Stimulated activated CD4-positive, alpha-beta T cell treated with anti-CD3 and anti-CD28 coated beads, TNF-alpha, amount 100 ng/mL, for 48 hours (primary cell): ENCODE measurements at places on chromosomes 12 and 14.

- no peak for DNase-seq
These were observed 387.0 kb upstream of the FLRT2 start for GRCh38 chr14:85142982-85143381.

DNA sequence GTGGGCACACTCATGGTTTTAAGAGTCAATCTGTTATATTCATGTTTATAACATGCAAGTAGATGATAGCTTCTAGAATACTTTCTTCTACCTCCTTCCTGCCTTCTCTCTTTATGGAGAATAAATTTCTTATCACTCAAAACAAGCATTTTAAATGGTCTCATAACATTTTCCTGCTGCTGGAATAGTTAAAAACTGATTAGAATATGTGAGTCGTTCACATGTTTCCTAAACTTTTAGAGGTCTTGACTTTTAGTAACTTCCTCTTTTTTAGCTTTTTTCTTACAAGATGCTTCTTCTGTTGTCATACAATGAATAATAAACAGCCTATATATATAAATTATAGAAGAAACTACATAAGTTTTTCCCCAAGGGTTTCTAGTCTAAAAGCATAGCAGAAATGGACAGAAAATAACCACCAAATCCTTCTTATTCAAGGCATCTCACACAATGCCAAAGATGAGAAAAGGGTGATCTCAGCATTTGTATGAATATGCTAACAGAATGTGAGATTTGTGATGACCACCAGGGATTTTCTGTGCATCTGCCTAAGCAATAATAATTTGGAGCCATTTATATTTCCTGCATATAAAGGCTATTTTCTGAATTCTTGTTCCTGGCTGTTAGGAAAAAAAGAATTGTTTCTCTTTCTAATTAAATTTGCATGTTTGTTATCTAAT, 127.8 kb downstream of the DAAM1 start:
- DNase-seq: no peak

DNA sequence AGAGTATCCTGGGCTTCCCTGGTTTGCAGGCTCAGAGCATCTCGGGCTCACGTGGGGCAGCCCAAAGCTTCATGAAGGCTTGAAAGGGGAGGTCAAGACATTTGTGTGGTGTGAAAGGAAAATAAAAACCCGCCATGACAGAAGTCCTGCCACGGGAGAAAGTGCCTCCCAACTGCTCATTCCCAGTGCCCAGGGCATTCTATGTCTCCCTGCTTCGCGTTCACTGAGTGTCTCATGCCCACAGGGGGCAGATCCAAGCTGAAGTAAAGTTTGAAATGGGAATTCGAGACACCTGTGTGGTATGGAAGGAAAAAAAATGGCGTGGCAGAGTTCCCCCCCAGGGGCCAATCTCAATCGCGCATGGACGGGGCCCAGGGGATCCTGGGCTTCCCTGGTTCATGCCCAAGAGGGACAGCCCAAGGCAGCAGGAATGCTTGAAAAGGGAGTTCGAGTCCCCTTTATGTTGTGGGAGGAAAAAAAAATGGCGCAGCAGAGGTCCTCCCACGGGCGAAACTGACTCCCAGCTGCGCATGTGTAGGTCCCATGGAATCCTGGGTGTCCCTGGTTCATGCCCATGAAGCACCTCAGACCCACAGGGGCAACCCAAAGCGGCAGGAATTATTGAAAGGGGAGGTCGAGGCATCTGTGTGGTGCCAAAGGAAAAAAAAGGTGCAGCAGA, 576.7 kb downstream of the ALG10 start:
- DNase-seq: no peak

DNA sequence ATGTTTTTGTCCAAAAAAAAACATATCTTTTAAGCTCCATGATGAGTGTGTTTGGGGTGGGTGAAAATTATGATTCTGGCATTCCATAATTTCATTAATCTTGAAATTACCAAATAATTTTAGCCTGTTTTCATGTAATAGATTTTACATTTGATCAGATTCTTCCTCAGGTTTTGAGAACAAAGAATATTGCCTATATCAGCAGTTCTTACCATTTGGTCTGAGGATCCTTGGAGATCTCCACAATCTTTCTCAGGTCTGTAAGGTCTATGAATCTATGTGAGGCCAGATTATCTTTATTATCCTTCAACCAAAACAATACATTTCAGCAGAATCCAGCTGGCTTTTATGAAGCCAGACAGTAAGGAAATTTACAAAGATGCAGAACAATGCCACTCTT, 373.3 kb upstream of the E2F7 start:
- no peak for DNase-seq

- no peak for DNase-seq
These were observed 35.6 kb downstream of the CHGA start for GRCh38 chr14:92958373-92959188.

DNA sequence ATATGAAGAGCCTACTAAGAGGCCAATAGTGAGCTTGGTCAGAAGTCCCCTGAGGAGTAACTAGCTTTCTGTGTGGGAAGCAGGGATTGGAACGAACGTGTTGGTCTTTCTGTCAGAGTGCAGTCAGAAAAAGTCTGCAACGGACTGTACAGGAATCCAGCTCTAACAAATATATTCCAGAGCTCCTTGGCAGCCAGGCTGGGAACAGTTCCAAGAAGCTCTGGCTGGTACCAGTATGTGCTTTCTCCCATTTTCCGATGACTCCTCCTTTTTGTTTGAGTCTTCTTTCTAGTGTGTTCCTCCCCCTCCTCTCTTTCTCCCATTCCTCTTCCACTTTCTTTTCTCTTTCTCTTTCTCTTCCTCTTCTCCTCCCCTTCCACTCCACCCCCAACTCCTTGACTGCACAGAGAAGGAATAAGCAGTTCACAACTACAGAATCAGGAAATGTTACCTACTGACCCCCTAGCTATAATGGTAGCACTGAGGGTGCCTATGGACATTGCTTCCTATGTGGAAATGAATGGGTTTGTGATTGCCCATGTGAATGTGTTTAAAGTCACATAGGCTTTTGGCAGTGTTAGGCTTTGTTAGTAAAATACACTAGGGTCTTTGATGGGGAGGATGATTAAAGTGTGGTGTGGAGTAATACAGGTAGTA, 59.9 kb downstream of the TTLL5 start:
- DNase-seq: no peak

- no peak for DNase-seq
These were observed 56.4 kb downstream of the LRRC74A start for GRCh38 chr14:76882651-76883050.

DNA sequence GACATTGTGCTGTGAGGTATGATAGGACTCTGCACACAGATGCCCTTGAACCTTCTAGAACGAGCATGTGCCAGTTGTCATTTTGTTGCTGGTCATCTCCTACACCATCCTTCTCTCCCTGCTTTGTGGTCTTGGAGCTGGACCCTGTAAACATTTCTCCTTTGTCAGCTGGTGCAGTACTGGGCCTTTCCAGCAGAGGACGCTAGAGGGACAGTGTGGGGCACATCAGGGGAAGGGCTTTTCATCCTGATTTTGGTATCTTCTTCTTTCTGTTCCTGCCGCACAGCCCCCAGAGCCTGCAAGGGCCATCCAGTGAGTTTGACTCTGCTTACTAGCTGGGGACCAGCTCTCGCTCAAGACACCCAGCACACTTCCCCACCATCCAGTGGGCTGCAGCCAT, 484.6 kb downstream of the AACS start:
- DNase-seq: no peak

GRCh38 chr12:116381240-116381743, 103.8 kb upstream of the MED13L start:
- no peak for DNase-seq

DNA sequence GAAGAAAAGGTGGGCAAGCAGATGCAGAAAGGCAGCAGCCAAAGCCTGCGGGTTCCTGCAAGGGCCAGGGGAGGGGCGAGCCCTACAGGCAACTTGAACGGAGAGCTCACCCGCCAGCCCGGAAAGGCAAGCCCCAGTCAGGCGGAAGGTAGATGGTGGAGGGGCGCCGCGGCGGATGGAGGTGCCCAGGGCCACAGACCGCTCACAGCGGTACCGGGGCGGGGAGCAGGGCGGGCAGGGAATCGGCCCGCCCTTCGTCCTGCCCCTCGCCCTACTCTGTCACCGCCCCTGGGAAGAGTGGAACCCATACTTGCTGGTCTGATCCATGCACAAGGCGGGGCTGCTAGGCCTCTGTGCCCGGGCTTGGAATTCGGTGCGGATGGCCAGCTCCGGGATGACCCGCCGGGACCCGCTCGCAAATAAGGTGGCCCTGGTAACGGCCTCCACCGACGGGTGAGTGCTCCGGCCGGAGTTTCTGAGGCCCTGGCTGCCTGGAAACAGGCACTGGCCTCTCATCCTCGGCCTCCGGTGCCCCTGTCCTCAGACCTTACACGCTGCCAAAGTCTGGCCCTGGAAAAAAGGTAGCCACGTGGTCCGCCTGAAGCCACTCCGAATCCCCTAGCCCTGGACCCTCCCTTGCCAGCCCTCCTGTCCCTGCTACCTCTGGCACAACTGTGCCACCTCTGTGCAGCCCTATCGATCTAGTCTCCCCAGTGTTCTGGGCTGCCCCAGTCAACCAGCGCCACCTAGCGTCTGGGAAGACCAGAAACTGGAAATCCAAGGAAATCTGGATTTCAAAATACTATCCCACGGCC, at the start of gene DHRS4:
Gene DHRS4, plus strand, starts transcription at position 307 of the 815 bp plus-strand sequence. Its CDS starts 19 bp downstream, at position 326.
- DNase-seq: peak; percentile 82

DNA sequence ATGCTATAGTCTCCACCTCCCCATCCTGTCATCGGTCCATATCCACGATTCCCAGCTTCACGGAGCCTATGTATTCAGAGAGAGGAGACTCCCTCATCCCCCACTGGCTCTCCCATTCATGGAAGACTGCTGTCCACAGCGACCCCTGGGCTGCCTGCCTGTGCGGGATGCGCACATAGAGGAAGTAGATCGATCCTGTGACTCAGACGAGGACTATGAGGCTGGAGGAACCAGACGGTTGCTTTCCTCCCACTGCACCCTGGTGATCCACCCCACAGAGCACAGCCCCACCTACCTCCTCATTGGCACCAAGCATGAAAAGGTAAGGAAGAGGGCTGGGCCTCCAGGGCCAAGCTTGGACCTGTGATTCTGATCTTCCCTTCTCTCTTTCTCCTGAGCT, 24.4 kb downstream of the PIGH start:
- DNase-seq: no peak

GRCh38 chr12:96146747-96147146, 47.4 kb upstream of the ELK3 start:
- no peak for DNase-seq

DNA sequence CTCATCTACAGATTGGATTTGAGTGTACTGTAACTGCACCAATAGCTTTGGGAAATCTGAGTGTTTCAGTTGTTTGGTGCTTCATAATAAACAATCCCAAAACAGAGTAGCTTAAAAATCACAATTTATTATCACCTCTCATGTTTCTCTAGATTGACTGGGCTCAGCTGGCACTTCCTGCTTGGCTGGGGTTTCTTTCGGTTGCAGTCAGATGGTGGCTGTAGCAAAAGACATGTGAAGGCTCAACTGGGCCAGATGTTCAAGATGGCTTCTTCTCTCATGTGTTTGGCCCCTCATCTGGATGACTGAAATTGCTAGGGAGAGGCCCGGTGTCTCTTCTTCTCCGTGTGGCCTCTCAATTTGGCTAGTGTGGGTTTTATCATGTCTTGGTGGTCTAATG, 12.1 kb upstream of the BMP4 start:
- DNase-seq: no peak

DNA sequence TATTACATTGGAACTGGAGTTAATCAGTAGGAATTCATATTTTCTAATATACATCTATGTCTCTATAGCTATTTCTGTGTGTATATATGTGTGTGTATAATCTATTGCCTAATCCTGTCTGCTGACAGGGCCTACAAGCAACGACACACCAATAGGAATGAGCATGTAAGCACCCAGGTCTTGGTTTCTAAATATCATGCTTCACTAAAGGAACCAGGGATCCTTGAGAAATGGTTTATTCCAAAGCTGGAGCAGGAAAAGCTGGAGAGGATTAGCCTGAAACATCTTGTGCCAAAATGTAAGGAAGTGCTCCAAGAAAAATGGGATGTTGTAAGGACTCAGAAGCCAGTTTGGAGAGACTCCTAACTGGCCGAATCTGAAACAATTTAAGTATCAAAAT, 29.3 kb upstream of the LGALS3 start:
- DNase-seq: no peak

DNA sequence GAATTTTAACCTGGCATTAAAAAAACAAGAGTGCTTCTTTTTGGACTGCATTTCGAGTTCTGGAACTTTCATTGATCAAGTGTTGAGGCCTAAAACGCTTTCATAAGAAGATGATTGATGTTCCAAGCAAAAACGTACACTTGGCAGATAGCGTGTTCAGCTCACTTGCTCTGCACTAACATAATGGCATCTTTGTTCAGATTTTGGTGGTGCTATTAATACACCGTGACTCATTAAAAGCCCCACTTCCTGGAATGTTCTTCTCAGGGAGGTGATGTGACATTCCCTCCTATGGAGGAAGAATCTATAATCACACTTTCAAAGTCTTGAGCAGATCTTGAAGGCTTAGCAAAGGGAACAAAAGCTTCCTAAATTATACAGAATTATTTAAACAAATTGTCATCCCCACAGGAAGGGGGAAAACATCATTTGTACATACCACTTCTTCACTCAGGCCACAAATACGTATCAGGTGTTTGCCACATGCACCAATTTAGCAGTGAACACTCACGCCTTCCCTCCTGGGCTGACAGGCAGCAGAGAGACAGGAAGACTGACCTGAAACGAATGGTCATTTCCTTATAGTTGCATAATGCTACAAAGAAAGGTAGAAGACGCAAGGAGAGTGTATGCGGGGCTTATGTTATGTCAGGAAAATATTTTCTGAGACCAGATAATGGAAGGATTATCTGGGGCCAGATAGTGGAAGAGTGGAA, 15.4 kb downstream of the HSP90AA1 start:
- no peak for DNase-seq

DNA sequence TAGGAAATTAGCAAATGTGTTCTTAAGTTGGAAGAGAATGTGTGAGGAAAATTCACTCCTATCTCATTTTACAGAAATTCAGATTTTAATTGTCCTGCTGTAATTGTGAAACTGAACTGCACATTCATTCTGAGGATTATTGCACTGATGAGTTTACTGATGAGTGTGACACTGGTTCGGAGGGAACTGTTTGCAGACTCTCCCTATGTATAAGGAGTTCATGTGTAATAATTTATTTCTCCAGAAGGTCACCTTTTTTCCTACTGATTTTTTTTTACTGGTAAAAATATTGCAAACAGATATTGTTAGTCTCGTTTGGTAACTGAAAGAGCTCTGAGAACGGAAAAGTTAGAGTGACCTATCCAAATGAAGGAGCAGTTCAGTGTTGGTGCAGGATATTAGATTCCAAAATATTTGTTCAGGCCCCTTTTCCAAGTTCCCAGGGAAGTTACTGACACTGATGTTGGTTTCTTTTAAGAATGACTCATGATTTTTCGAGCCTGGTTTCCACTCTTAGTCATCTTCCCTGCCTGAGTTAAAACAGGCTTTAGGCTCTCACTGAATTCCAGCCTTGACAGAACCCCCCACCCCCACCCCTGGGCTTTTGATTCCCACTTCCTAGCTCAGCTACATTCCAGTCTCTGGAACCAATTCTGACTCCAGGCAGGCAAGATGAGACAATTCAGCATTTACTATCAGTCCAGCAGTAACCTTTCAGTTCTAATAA, 18.4 kb downstream of the ANO6 start:
- no peak for DNase-seq
